Stimulated activated CD8-positive, alpha-beta memory T cell treated with anti-CD3 and anti-CD28 coated beads, Interleukin-4, amount 100 ng/mL, for 48 hours (primary cell): ENCODE measurements at places on chromosomes 3 and 15.

GRCh38 chr3:197269024-197269423 is 29.4 kb downstream of the DLG1 start:
- no peak for DNase-seq

- DNase-seq = no peak
These were observed 253.7 kb downstream of the IL5RA start for GRCh38 chr3:2856138-2857133.

DNA sequence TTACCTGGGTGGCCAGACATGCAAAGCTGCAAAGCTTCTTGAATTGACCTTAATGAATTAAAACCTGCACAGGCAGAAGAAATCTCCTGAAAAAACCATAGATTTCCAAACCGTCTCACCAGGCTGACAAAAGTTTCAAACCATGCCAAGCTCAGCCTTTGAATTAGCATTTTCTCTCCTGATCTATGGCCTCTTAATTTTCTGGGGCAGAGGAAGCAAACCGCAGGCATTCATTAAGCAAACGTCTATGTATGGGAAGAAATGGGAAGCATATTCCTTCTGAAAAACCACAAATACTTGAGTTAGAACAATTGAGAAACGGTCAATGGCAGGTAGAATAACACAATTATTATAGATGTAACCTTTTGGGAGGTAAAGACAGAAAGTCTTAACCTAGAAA is 500.2 kb upstream of the NR2F2 start:
- no peak for DNase-seq

DNA sequence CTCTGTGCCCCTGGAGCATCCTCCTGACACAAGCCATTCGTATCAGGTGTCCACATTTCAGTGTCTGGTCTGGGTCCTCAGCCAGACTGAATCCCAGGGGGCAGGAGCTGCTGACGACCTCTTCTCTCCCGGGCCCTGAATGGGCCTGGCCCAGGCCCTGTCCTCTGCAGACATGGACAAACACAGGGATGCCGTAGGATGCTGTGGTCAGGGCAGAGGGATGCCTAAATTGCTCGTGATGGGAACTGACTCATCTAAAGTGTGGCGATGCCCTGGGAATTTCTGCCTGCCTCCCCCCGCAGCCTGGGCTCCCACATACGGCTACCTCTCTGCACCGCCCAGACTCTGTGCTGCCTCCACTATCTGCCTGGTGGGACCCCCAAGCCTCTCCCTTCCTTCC is 58.5 kb upstream of the CTSH start:
- DNase-seq = no peak

- DNase-seq = no peak
These were observed 58.7 kb downstream of the CACNA2D2 start for GRCh38 chr3:50444782-50445181.

DNA sequence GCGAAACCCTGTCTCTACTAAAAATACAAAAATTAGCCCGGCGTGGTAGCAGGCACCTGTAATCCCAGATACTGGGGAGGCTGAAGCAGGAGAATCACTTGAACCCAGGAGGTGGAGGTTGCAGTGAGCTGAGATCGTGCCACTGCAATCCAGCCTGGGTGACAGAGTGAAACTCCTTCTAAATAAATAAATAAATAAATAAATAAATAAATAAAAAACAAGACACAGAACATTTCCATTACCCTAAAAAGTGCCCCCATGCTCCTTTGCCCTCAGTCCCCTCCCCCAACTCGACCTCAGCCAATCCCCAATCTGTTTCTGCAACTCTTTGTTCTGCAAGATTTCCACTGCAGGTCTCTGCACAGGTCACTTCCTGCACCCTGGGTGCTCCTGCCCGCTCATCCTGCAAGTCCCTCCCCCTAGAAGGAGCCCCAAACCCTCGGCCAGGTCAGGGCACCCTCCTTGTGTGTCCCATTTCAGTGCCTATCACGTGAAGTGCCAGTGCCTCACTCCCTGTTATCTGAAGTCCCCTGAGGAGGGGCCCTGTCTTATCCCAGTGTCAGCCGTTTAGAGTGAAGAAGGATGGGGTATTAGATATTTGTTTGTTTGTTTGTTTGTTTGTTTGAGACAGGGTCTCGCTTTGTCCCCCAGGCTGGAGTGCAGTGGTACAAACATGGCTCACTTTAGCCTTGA is 1.1 kb downstream of the FAM240A start:
- DNase-seq = no peak

- no peak for DNase-seq
These were observed 503.6 kb upstream of the NAALADL2 start for GRCh38 chr3:174355505-174355904.

- peak; percentile 84 for DNase-seq
These were observed 88.0 kb downstream of the LRRK1 start for GRCh38 chr15:101006931-101007691.

DNA sequence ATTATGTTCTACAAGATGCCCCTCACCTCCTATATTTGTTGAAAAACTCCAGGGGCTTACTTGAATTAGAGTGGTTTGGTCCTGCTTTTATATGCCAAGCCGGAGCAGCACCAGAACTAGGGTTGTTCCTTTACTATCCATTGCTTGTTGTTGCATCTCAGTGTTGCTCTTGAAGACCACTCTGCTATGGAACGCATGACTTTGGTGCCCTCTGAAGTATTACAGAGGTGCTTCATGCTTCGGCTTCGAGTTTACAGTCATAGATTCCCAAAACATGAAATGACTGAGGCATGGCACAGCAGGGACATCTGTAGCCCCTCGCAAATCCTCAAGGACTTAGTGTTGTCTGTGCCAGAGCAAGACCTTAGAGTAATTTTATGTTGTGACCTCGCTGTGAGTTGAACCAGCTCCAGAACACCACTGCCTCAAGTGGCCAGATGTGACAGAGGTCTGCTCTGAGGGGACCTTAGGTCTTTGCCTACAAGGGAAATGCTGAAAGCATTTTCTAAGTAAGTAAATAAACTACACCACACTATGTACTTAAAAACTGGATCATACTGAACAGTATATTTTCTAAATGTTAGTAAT is 67.2 kb upstream of the SIAH2 start:
- no peak for DNase-seq

- DNase-seq = no peak
These were observed 14.5 kb downstream of the EFCAB12 start for GRCh38 chr3:129413687-129414506.

DNA sequence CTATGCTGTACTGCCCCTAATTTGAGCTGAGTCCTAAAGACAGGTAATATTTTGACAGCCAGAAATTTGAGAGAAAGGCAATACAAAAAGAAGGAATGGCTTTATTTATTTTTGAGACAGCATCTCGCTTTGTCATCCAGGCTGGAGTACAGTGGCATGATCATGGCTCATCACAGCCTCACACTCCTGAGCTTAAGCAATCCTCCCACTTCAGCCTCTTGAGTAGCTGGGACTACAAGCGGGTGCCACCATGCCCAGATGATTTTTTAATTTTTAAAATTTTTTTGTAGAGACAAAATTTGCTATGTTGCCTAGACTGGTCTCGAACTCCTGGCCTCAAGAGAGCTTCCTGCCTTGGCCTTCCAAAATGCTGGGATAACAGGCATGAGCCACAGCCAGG is 77.4 kb upstream of the SLC4A7 start:
- DNase-seq = no peak

DNA sequence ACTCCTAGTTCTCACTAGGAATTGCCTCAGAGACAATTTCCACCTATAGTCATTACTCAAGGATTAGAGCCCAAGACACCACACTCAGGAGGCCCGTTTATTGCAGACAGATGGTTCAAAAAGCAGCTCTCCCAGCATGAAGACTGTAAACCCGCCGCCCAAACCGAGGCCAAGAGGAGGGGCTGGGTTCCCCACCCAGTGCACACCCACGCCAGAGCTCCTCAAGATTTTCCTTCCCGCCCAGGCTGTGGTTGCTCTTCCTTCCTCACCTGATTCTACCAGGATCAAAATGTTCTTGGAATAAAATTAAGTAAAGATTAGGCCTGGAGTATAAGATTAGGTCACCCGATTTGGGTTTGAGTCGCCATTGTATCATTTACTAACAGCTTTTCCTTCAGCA is 364.4 kb downstream of the MECOM start:
- no peak for DNase-seq

DNA sequence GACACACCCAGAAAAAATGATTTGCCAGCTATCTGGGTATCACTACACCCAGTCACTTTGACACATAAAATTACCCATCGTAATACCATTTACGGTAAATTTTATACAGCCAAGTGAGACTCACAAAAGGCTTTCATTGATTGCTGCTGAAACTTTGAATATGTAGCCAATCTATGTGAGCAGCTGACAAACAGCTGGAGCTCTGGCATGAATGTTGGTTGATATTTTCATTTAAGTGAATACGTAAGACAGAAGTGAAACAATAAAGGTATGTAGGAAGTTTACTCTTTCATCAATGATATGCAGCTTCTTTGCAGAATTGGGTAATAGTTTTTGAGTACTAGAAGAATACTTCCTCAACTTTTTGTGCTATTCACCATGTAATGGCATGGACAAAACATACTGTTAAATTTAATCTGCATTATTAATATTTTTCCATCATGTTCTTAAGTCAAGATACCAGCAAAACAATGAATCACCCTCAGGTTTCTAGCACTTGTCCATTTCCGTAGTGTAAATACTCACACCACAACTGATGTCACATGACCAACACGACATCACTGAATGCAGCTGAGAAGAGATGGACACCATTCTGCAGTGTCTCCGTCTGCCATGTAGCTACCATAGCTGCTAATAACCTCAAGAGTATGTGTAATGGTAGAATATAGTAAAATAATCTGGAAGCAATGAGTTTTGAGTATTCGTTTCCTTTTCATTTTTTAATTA is 205.9 kb upstream of the HES1 start:
- no peak for DNase-seq

DNA sequence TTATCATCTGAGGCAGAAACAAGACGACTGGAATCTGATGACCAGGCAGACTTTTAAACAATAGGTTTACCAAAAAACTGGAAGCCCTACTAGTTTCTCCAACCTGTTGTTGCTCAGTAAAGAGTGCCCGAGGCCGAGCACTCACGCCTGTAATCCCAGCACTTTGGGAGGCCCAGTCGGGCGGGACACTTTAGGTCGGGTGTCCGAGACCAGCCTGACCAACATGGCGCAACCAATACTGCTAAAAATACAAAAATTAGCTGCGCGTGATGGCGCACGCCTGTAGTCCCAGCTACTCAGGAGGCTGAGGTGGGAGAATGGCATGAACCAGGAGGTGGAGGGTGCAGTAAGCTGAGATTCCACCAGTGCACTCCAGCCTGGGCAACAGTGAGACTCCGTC is 1.1 kb upstream of the WDR5B start:
- no peak for DNase-seq

- DNase-seq = no peak
These were observed 32.2 kb downstream of the FILIP1L start for GRCh38 chr3:100081986-100082692.

DNA sequence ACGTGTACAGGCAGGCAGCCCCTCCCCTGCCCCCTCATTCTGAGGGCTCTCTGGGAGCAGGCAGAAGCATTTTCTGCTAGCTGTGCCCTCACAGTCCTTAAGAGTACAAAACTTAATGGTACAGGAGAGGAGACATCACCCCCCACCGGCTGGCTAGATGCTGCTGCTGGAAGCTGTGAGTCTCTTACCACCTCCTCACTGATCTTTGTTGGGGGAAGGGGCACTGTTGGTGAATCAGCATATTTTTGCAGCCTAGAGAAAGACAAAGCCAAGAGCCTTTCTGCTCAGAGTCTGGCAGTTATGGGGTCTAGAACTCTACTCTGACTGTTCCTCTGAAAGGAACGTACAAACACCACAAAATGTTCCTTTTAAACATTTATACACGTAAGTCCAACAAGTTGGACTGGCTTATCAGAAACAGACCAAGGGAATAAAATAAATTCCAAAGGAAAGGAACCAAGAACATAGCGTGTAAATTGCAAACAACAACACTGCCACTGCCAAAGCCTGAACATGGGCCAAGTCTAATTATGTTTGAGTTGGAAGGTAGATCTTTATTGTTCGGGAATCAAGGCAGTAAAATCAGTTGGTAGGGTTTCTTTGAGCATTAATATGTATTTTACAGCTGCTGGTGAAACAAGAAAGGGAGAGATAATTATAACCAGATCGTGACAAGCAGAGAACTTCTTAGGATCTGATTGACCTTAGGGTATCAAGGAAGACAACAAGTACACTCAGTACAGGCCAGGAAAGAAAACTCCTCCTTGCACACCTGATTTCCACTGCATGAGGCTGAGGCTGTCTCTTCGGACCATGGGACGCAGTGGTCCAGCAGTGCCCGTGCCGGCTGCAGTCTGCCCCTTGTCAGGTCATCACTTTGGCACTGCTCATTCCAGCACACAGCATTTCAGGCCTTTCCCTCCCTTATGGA is 27.4 kb downstream of the CLK3 start:
- no peak for DNase-seq

DNA sequence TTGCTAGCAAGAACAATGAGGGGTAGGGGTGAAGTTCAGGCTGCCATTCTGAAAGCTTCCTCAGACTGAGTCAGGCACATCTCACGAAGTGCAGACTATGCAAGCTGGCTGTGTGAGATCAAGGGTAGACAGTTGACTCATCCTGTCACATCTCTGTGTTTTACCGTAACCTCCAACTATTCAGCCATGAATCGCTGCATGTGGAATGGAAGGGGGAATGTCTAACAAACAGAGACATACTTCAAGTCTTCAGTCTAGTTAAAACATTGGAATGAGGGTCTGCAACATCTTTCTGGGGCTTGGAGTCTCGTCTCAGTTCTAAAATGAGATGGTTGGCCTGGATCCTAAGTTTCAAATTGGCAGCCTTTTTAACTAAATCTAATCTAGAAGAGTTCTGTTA is 25.9 kb downstream of the AGTR1 start:
- DNase-seq = no peak

GRCh38 chr15:75237316-75237982 is 20.7 kb upstream of the GOLGA6C start:
- peak; percentile 5 for DNase-seq

DNA sequence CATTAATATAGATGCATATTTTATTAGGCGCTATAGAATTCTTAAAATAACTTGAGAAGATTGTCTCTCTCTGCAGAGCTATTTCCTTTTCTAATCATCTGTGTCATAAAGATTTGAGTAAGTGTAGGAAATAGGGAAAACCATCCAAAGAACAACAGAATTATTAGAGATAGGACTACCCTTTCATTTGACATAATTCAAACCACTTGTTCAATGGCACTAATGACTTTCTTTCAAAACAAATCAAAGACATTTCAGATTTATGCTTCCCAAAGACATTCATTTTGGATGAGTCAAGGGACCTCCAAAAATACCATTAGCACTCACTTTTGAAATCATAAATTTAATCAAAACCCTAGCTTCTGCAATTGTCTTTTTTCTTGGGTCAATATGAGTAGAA is 29.5 kb downstream of the PRICKLE2 start:
- no peak for DNase-seq

- DNase-seq = no peak
These were observed 235.4 kb downstream of the OTOL1 start for GRCh38 chr3:161731968-161732367.
